ENCODE measurements at places on chromosomes 11 and 22.

- DNase-seq = no peak
These were observed 112.9 kb upstream of the GRK3 start for GRCh38 chr22:25451480-25452114.

- DNase-seq = no peak
These were observed 52.3 kb downstream of the RASSF10 start for GRCh38 chr11:13061294-13061990.

DNA sequence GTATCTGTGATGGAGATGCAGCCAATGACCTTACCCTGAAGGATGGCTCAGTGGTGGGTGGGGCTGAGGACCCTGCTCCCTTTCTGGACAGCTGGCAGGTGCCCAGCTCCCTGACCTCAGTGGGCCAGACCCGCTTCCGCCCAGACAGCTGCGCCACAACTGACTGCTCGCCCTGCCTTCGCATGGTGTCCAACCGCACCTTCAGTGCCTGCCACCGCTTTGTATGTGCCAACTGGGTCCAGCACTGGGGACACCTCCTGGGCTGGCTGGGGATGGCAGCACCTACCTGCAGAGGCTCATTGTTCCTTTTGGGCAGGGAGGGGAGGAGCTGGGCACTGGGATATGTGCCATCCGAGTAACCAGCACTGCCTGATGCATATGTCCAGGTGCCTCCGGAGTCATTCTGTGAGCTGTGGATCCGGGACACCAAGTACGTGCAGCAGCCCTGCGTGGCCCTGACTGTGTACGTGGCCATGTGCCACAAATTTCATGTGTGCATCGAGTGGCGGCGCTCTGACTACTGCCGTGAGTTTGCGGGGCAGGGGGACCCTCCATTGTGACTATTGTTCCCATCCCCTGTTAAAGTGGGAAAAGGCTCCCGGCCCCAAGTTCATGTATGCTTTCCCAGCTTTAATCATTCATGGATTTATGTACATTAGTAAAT, 84.8 kb downstream of the OTOG start:
- no peak for DNase-seq

GRCh38 chr22:44287121-44287693, 25.5 kb downstream of the SHISAL1 start:
- no peak for DNase-seq

GRCh38 chr22:49638788-49639187, 188.9 kb downstream of the BRD1 start:
- DNase-seq = no peak

- no peak for DNase-seq
These were observed 46.3 kb downstream of the NNMT start for GRCh38 chr11:114342476-114342875.

DNA sequence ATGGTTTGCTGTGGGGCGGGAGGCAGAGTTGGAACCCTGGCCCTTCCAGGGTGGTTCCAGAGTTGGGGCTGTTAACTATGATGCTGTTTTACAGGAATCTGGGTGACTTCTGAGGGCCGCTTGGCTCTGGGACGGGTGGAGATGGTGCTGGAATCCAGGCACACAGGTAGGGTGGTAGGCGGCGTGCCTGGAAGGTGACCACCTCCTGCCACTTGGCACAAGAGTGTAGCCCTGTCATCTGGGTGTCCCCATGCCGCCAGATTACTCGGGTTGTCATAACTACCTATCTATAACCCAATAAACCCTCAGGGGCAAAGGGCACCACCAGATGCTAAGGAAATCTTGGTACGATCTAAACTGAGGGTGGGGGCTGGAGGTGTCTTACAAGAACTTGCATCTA, 1.3 kb downstream of the CARS1 start:
- no peak for DNase-seq

- DNase-seq = no peak
These were observed 79.7 kb upstream of the WNT7B start for GRCh38 chr22:46056546-46057245.

DNA sequence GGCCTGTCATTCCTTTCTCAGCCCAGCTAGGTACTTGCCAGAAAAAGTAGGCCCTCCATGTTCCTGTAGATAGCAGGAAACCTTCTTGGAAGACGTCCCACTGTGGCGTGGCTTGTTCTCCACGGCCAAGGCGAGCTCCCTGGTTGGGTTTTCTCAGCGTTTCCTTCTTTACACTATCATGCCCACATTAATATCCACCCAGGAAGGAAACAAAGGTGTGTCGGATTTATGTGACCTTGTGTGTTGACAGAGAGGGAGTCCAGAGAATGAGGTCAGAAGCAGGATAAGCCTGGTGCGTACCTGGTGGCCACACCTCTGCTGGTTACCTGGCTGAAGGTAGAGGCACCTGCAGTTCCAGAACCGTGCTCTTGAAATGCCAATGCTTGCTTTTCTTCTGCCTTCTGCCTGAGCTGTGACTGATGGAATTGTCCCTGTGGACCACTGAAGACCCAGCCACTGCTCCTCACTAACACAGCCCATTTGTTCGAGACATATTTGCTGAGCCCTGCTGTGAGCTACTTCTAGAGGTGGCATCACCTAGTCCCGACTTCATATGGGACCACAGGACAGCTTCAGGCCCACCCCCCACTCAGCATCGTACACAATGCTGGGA, 7.9 kb downstream of the ASPHD2 start:
- DNase-seq = no peak

DNA sequence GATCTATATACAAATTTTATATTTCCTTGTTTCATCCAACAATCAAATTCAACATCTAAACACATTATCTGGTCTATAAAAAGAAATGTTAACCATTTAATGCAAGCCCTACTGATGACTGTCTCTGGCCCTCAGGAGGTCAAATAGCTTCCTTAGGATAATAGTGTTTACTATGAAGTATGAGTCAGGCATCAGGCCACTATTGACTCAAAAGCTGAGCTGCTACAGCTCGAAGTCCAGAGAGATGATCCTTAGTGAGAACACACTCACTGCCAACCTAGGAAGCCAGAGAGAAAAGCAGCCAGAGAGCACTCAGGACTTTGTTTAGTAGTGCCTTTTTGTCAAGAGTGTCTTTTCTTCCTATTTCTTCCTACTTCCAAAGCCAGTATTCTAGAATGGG, 171.8 kb downstream of the SOX6 start:
- no peak for DNase-seq

GRCh38 chr11:59186130-59186594, 14.2 kb downstream of the DTX4 start:
- DNase-seq = no peak

- no peak for DNase-seq
These were observed 36.8 kb upstream of the SMTN start for GRCh38 chr22:31044262-31044861.

DNA sequence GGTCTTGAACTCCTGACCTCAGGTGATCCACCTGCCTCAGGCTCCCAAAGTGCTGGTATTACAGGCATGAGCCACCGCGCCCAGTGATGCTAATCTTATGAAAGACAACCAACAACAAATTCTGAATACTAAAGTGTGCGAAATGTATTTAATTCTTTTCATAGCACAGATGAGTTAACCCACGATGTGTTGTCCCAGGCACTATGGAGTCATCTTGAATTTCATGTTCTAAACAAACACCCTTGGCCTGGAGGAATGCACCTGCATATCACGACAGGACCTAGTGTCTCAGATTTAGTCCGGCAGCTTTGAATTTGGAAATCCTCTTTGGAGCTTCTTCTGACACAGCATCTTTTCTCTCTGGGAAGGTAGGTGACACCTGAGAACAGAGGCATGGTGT, 16.2 kb upstream of the VPREB1 start:
- DNase-seq = no peak

- peak; percentile 14 for DNase-seq
These were observed 53.8 kb downstream of the PAX6 start for GRCh38 chr11:31757260-31757835.

DNA sequence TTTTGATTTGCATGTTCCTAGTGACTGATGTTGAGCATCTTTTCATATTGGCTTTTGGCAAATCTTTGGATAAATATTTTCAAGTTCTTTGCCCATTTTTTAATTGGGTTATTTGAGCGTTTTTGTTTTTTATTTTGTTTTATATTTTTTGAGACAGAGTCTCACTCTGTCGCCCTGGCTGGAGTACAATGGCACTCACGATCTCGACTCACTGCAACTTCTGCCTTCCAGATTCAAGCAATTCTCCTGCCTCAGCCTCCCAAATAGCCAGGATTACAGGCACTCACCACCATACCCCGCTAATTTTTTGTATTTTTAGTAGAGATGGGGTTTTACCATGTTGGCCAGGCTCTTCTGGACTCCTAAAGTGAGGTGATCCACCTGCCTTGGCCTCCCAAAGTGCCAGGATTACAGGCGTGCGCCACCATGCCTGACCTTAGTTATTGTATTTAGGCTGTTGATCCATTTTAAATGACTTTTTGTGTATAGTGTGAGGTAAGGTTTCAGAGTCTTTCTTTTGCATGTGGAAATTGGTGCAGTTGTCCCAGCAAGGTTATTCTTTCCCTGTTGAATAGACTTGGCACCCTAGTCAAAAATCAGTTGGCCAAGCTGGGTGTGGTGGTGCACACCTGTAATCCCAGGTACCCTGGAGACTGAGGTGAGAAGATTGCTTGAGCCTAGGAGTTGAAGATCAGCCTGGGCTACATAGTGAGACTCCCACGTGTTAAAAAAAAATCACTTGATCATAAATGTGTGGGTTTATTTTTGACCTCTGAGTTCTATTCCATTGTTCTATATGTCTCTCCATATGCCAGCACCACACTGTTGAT, 23.7 kb upstream of the AIFM3 start:
- DNase-seq = no peak

- DNase-seq = no peak
These were observed 63.7 kb downstream of the CYTH4 start for GRCh38 chr22:37345863-37346504.

DNA sequence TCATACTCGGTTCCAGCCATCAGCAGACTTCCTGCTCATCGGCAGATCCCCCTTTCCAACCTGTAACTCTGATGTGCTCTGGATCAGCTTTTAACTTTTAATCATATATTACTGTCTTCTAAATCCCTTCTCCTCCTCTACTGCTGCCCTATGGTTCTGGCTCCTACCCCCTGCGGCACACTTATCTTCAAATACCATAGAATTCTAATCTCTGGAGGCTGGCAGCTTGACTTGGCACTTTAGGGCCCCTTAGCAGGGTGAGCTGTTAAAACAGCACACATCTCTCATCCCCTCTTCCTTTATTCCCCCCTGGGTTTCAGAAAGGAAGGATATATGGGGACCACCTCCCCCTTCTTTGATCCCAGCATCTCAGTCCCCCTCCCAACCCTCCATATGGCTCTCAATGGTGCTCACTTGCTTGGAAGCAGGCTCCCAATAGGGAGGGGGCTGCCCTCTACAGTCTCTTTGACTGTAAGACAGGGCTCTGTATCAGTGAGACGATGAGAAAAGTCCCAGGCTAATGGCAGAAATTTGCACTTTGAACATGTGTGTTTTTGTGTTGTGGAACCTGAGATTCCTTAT, 4.4 kb upstream of the CNTF start:
- DNase-seq = no peak

DNA sequence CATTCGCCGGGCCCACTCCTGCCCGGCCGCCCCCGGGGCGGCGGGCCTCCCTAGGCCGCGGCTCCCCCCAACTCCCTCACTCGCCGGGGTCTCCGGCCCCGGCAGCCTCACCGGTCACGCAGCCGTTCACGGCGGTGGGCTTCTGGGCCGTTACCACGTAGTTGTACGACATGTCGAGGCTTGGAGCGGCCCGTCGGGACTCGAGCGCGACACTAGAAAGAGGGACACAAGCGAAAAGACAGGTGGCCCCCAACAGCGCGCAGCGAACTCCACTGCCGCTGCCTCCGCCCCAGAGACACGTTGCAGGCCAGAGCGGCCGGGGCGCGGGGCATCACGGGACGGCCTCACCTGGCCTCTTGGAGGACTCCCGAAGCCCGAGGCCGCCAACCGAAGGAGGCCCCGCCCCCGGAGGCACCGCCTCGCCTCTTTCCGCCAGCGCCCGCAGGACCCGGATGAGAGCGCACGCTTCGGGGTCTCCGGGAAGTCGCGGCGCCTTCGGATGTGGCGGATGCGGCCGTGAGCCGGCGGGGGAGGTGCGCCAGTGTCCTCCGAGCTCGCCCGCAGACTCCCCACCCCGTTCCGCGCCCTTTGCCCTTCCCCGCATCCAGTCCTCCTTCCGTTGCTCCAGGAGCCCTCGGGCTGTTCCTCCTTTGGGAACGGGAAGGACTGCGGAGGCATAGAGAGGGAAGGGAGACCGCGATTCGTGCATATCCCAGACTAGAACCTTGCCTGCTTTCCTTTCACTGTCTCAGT, at the start of the genes DDB1 and TKFC:
Gene DDB1, minus strand, starts transcription at position 309 of the 753 bp plus-strand sequence. Its CDS starts 137 bp downstream, at position 172.
Gene TKFC, plus strand, starts transcription at position 432 of the 753 bp plus-strand sequence. CDS start 1,501 bp downstream, outside the sequence.
- peak; percentile 40 for DNase-seq

DNA sequence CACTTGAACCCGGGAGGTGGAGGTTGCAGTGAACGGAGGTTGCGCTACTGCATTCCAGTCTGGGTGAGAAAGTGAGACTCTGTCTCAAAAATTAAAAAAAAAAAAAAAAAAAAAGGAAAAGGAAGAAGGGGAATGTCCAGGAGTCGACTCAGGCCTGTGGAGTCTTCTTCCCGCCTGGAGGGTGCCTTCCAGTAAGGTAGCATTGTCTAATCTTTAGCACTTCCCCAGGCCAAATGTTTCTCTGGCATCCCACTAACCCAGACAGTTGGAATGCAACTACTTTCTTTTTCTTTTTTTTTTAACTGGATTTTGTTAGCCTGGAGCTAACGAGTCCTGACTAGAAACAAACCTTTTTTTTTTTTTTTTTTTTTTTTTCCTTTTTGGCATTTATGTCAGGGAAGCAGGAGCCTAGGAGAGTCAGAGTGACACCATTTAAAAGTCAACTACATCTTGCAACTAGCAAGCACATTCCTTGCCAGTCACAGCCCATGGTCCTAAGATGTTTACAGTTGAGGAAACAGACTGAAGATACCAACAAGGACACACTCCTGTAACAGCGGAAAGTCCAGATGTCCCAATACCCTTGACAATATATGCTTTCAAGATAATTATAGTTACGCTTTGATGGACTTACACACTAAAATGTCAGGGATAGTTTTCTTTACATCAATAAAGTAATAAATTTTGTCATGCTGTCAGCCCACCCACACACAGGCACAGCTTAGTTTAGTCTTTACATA, 10.6 kb downstream of the PLET1 start:
- no peak for DNase-seq

- no peak for DNase-seq
These were observed 15.5 kb upstream of the RASD2 start for GRCh38 chr22:35524966-35525686.

GRCh38 chr11:2475136-2475918, 30.5 kb downstream of the KCNQ1 start:
- no peak for DNase-seq

DNA sequence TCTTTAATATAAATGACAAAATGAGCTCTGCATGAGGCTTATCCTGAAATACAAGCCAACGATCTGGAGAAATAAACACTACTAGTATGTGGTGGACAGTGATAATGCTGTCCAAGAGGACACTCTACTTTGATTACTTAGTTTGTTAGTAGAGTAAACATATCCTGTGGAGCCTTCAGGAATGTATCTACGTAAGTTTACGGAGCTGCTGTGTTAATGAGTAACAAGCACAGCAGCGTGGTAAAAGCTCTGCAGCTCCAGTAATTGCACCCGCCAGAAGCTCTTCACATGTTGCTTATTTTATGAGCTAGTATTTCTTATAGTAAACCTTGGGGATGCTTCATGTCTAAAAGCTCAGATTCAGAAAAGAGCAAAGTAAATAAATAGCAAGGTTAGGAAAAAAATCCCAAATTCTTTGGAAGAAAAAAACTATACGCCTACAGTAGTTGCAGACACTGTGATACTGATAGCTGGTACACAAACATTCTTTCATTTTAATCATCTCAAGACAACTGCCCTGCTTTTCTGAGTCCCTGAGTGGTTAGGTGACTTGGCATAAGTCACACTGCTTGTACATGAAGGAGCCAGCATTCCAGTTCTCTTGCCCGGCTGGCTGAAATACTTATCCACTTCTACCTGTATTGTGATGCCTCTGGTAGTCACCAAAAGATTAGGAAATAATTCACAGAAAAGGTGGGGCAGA, 32.7 kb upstream of the CCDC34 start:
- DNase-seq = no peak

- no peak for DNase-seq
These were observed 3.4 kb downstream of the CADM1 start for GRCh38 chr11:115500547-115501501.

Measured in NCI-H1436 treated with DMSO at 0.1 percent for 48 hours (cell line).